Bronchial epithelial cell (primary cell): ENCODE measurements at places on chromosomes 4 and X.

DNA sequence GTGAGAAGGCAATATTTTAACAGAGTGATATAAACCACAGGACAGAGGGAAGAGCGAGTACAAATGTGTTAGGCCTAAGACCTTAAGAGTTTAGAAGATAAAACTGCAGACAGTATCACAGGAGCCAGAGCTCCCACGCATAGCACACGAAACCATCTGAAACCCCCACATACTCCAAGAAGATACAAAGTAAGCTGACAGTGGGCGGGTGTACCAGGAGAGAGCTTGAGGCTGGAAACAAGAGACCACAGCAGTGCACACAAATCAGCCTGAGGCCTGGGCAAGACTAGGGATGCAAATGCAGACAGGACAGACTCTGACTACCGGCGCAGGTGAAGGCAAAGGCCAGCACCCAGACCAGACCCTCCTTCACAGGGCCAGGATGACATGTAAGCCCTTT is 54.1 kb upstream of the ARHGAP24 start:
- no peak for DNase-seq

- peak; percentile 29 for DNase-seq
Measured at GRCh38 chrX:13167481-13168231, 123.2 kb upstream of the FAM9C start.

GRCh38 chr4:104531390-104531789 is 36.7 kb upstream of the CXXC4 start:
- DNase-seq = no peak

- no peak for DNase-seq
Measured at GRCh38 chr4:18858229-18858922, 836.8 kb upstream of the LCORL start.

DNA sequence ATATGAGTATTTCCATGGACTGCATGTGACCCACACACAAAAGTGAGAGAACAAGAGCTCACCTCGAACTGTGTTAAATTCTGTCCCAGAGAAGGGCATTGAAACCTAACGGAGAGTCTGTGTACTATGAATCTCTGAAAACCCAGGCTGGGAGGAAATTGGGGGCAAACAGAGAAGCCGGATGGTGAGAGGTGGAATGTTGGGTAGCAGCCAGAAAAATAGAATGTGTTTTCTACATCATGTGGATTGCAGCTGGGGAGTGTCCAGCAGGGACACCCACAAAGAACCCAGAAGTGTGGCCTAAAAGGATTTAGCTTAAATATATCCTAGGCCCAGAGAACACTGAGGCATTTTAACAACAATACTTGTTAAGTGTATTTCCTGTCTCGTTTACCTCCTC is 38.6 kb downstream of the MND1 start:
- no peak for DNase-seq

DNA sequence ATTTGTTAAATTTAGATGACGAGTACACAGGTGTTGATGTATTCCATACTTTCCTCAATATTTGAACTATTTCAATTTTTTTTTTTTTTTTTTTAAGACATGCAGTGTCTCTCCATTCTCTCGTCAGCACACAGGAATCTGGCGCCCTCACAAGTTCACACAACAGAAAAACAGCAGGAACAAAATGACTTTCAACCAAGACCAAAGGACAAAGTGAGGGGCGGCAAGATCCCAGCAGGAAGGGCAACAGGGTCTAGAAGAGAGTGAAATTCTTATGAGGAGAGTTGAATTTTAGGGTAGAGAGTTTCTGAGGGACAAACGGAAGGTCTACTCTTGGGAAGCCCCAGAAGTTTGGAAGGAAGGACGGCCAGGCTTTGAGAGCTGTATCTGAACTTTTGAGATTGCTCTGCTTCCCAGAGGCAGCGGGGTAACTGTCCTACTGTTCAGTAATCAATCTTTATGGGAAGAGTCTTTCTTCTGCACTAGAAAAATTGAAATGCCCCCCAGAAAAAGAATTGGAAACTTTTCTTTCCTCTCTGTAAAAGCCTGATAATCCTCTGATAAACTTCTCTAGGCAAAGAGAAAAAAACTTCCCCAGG is 760.2 kb downstream of the RAB28 start:
- no peak for DNase-seq

DNA sequence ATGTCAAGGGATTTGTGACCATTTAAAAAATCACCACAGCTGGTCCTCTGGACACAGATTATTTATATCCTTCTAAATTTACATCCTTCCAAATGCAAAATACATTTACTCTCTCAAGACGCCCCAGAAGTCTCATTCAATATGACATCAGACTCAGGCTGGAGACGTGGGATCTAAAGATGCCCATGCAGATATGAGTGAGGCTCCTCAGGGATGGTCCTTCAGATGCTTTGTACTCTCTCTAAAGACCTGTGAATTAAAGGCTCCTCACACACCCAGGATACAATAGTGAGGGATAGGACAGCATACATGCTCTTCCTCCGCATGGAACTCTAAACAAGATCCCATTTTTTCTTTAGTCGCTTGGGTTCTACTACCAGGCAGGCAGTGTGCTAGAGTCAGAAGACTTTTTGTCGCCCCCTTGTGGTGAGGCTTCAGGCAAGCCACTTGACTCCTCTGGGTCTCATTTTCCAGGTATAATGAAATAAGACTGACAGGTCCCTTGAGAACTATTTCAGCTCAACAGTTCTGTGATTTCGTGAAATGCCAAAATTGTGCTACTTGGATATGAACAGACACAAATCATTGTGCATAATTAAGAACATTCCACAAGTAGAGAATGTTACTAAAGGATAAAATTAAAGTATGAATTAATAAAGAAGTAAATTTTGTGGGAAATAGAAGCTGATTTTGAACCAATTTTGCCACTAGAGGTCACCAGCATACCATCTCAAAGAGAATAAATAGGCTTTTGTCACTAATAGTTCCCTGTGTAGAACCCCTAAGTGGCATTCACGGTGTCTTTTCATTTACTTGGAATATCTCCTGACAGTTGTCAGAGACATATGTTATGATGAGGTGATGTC is 13.7 kb upstream of the SCOC start:
- DNase-seq = peak; percentile 77

DNA sequence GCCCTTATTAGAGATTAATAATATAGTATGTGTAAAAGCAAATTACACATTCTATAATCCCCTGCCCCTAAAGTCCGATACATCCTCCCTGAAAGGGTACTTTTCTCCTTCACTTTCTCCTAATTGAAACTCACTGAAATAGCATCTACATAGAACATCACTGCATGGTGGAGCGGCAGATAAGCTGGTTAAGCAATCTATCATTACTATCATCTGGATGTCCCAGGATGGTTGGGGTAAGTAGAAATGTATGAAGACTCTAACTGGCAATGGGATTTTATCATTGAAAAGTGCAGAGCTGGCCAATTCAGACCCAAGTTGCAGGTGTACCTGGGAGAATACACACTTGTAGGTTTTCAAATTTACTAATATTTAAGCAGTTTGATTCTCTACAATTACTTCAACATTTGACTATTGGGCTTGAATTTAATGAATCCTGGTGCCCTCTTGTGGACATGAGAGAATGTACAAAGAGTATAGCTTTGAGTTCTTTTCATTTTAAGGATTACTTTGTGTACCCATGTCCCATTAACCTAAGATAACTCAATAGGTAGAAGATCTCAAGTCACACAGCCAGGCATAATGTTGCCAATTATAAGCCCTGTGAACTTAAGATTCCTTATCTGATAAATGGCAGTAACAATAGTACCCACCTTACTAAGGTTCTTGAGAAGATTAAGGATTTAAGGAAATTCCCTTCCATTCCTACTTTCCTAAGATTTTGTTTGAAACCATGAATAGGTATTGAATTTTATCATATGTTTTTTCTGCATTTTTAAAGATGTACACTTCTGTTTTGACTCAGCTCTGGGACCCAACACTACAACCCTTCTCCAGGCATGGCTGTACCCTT is 69.8 kb downstream of the SHROOM3 start:
- DNase-seq = peak; percentile 61

DNA sequence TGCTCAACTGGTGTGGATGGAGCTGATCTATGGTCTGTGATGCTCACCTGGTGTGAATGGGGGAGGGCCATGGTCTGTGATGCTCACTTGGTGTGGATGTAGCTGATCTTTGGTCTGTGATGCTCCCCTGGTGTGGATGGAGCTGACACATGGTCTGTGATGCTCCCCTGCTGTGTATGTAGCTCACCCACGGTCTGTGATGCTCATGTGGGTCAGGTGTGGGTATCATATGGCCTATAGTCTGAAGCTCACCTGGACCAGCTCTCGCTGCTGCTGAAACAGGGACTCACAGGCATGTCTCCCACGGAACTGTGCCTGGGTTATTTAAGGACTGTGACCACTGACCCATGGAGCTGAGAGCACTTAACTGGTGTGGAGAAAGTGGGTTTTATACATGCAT is 109.7 kb downstream of the CRLF2 start:
- no peak for DNase-seq

DNA sequence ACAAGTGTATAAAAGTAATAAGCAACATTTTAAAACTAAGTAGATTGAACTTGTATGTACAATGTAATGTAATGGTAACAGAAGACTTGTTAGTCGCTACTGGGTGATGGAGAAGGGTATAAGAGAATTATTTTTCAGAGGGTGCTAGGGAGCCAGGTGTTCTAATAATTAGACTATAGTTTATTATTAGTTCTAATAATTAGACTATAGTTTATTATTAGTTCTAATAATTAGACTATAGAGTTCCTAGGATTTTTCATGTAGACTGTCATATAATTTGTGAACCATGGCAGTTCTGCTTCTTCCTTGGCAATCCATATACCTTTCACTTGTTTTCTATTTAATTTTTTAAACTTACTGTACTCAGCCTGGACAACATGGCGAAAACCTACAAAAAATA is 117.3 kb upstream of the TSPAN5 start:
- no peak for DNase-seq

DNA sequence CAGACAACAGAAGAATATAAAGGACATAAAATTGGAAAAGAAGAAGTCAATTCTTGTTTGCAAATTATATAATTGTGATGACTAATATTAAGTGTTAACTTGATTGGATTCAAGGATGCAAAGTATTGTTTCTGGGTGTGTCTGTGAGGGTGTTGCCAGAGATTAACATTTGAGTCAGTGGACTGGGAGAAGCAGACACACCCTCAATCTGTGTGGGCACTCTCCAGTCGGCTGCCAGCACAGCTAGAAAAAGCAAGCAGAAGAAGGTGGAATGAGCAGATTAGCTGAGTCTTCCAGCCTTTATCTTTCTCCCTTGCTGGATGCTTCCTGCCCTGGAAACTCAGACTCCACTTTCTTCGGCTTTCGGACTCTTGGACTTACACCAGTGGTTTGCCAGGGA is 51.7 kb downstream of the UBE2NL start:
- peak; percentile 4 for DNase-seq

- DNase-seq = no peak
Measured at GRCh38 chrX:119402588-119402987, 3.5 kb downstream of the SLC25A43 start.

DNA sequence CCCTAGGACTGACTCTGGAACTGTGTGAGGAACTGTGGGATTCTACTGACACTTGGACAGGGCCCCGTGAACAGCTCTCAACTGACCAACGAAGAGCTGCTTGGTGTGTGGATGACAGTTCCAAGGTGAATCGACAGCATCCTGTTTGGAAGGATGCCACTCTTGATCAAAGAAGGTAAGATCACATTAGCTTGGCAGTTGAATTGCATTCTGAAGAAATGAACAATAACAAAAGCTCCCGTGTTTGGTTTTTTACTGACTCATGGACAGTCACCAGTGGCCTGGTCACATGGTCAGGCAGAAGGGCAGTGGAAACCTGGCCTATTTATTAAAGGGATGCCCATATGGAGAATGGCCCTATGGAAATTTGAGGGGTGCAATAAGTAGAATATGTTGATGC is 33.1 kb upstream of the GPR34 start:
- DNase-seq = peak; percentile 60

DNA sequence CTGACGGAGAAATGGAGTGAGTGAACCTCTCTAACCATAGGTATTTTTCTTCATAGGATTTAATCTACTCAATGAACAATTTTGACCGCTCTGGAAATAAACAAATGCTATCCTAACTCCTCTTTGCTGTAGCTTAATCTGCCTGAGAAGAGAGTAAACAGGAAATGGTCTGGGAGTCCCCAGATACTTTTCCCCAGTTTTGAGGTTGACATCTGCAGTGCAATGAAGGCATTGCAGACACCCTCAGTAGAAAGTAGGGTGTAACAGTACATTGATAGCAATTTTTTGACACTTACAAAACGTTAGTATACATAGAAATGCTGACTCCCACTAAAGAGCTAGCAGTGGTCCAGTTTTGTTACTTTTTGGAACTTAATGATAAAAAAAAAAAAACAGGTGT is 495.9 kb upstream of the FAM241A start:
- no peak for DNase-seq

DNA sequence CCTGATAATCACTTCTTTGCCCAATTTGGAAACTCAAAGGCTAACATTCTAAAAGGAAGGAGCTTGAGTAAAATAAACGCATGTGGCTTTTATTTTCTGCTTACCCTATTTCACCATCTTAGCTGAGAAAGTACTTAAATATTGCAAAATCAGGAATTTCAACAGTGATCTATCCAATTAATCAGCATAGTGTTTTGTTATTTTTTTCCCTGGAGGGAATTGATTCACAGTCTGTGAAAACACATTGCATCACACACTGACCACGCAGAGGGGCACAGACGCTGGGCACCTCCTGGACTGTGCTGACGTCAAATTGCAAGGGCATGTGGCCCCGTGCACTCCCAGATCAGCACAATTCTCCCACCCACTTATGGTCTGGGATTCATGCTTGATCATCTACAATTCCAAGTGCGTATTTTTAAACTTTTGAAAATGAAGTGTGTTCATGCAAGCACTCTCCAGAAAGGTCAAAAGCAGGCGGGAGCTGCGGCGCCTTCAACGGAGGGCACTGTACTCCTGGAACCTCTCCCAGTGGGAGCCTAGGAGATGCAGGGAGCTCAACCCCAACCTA is 320.6 kb upstream of the PPARGC1A start:
- DNase-seq = peak; percentile 86

- no peak for DNase-seq
Measured at GRCh38 chr4:102172341-102172740, 172.9 kb downstream of the SLC39A8 start.

- DNase-seq = no peak
Measured at GRCh38 chrX:40325161-40325560, 227.4 kb upstream of the BCOR start.

- no peak for DNase-seq
Measured at GRCh38 chr4:119315036-119315435, 6.9 kb downstream of the FABP2 start.

DNA sequence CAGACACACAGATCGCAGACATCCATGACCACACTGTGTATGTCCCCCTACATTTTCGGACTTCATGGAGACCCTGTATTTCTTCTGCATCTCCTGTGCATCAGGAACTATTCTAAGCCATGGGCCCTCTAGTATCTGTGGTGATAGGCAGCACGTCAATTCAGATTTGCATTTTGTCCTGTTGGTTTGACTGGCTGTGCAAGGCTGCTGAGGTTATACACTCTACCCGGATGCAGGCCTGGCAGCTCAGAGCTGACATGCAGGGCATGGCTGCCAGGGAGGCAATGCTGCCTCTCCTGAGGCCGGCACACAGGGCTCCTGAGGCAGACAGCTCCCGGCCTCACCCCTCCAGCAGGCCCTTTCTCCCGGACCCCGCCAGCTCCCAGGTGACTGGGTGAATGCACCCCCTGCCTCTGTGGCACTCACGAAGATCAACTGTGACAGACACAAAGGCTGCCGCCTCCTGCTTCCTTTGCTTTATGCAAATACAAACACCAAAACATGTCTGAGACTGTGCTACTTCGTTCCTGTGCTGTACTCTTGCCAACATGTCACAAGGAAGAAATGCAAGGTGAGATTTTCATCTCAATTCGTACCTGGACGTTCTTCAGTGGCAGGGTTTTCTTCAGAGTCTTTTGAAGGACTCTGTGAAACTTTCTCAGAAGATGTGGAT is 51.0 kb downstream of the NSG1 start:
- DNase-seq = no peak
